ENCODE measurements at places on chromosomes 3 and 15. TPM values are rescaled to one million over a fixed set of nuclear protein-coding genes. Genes with fewer than 3 reads are reported as not detected.

Gene FBXO45
- total RNA-seq, result 7.3 TPM

Gene FBN1
- 256 TPM for total RNA-seq

Gene CKMT1B
- not detected for total RNA-seq

Gene ADCY5
- 35.5 TPM for total RNA-seq

Gene GOLGA6L10
- total RNA-seq, result 0.16 TPM

Gene SEMA4B
- 12.4 TPM for total RNA-seq

Gene INAFM2
- total RNA-seq, result 16.5 TPM

Gene FBXW12
- not detected for total RNA-seq

Gene GLT8D1
- 47.6 TPM for total RNA-seq

Gene CDAN1
- 7.0 TPM for total RNA-seq

Measured in subcutaneous adipose tissue (tissue), 4 donors.